ENCODE measurements at places on chromosomes 7 and 10. TPM values are rescaled to one million over a fixed set of nuclear protein-coding genes. Genes with fewer than 3 reads are reported as not detected.

Gene SFMBT2
- 4.3 TPM for total RNA-seq

Gene SLC29A4
- 3.0 TPM for total RNA-seq

Gene GNGT1
- total RNA-seq: not detected

Gene A1CF
- not detected for total RNA-seq

Gene RBP4
- total RNA-seq: 3.9 TPM

Gene UTF1
- not detected for total RNA-seq

Gene HGF
- 5.6 TPM for total RNA-seq

Gene PRSS2
- not detected for total RNA-seq

Gene TAS2R60
- total RNA-seq: not detected

Gene CELF2
- 83.1 TPM for total RNA-seq

Gene NAT16
- total RNA-seq: not detected

Gene NKX6-2
- not detected for total RNA-seq

Gene CTBP2
- 42.5 TPM for total RNA-seq

Gene ACSM6
- not detected for total RNA-seq
